ENCODE measurements at places on chromosomes 5 and 9. TPM values are rescaled to one million over a fixed set of nuclear protein-coding genes. Genes with fewer than 3 reads are reported as not detected.
A peak's percentile ranks its signal among the peaks of the same experiment; 100 is the strongest.

DNA sequence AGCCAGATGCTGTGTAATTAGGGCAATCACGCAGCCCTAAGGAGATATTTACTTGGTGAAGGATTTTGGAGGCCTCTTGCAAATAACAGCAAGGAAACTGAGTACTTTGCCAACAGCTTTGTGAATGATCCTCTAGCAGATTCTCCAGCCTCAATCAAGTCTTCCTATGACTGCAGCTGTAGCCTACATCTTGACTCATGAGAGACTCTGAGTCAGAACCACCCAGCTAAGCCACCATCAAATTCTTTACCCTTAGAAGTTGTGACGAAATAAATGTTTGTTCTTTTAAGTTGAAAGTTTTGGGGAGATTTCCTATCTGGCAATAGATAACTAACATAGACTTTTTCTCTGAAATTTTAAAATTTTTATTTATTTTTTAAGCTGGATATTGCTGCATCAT, 237.6 kb upstream of the CCNH start:
- no peak overlapping the region for H3K27ac ChIP-seq
- H3K36me3 ChIP-seq = no peaks in the 10 kb centered on the region
- H3K27me3 ChIP-seq = no peaks in the 10 kb centered on the region
- H3K4me3 ChIP-seq = no peak overlapping the region
- DNase-seq = no peak

DNA sequence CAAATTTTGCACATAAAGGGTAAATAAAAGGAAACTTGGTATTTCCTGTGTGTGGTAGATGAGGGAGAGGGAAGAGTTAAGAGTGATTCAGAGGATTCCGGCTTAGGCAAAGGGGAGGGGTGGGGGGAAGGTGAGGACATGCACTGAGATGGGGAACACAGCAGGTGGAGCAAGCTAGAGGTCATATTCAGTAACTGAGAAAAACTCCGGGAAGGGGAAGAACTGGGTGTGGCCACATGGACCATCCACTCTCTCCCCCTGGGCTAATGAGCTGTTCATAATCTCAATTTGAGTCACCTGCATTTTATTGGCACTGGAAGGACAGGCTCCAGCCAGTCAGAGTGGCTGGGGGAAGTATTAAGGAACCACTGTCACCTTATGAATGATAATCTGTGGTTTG, 45.1 kb upstream of the UGCG start:
- no peak for DNase-seq

GRCh38 chr5:178326374-178326715, 93.7 kb upstream of the PHYKPL start:
- no peak overlapping the region for H3K4me3 ChIP-seq
- no peaks in the 10 kb centered on the region for H3K36me3 ChIP-seq
- no peaks in the 10 kb centered on the region for H3K27me3 ChIP-seq
- no peak overlapping the region for H3K27ac ChIP-seq

- H3K27ac ChIP-seq = no peak overlapping the region
- H3K4me3 ChIP-seq = no peak overlapping the region
- H3K4me1 ChIP-seq = no peaks in the 10 kb centered on the region
- no peaks in the 10 kb centered on the region for H3K27me3 ChIP-seq
Observed at GRCh38 chr5:163607256-163607655, 101.8 kb downstream of the MAT2B start.

DNA sequence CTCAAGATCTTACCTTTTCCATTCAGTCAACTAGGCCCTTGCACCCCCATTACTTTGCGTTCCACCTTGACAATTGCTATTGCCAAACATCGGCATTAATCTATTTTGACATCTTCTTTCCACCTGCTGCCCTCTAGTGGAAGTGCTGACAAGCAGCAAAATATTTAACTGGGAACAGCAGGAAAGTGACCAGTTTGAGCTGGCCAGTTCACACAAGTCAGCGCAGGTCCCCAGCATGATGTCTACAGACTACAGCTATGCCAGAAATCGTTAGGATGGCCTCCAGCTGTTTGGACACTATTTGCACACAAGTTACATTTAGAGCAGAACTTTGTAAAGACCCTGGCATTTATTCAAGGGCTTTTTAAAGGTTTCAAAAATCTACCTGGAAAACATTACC, 160.1 kb downstream of the GHR start:
- no peaks in the 10 kb centered on the region for H3K27me3 ChIP-seq
- H3K4me3 ChIP-seq = no peak overlapping the region
- DNase-seq = peak; percentile 83
- H3K36me3 ChIP-seq = no peaks in the 10 kb centered on the region
- H3K4me1 ChIP-seq = no peaks in the 10 kb centered on the region
- H3K27ac ChIP-seq = no peak overlapping the region

- no peaks in the 10 kb centered on the region for H3K36me3 ChIP-seq
- H3K4me1 ChIP-seq = peaks cover 20% of the 10 kb centered on the region
- no peak for DNase-seq
- H3K4me3 ChIP-seq = no peak overlapping the region
- no peaks in the 10 kb centered on the region for H3K27me3 ChIP-seq
Observed at GRCh38 chr5:59272809-59273427, 620.6 kb downstream of the PDE4D start.

DNA sequence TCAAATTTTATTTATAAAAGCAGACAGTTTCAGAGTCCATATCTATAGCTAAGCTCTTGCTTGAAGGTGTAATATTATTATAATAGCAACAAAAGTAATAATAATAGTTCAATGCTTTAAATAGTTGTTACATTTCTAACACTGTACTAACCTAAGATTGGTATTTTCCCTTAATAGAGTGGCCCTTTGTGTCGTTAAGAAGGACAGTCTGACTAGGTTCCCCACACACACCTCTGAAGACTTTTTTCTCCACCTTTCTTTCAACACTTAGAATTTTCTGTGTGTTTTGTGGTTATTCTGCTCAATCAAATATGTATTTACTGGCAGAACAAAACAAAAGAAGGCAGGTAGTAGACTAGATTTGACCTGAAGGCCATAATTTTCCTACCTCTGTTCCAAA, 223.2 kb upstream of the ACO1 start:
- DNase-seq = no peak
- no peaks in the 10 kb centered on the region for H3K36me3 ChIP-seq
- H3K27ac ChIP-seq = no peak overlapping the region
- no peaks in the 10 kb centered on the region for H3K27me3 ChIP-seq
- H3K4me1 ChIP-seq = no peaks in the 10 kb centered on the region
- H3K4me3 ChIP-seq = no peak overlapping the region

GRCh38 chr5:78586251-78586650, 62.3 kb downstream of the LHFPL2 start:
- no peak for DNase-seq
- no peak overlapping the region for H3K27ac ChIP-seq
- no peaks in the 10 kb centered on the region for H3K36me3 ChIP-seq
- H3K4me1 ChIP-seq = peaks cover 8% of the 10 kb centered on the region
- H3K4me3 ChIP-seq = no peak overlapping the region
- no peaks in the 10 kb centered on the region for H3K27me3 ChIP-seq

DNA sequence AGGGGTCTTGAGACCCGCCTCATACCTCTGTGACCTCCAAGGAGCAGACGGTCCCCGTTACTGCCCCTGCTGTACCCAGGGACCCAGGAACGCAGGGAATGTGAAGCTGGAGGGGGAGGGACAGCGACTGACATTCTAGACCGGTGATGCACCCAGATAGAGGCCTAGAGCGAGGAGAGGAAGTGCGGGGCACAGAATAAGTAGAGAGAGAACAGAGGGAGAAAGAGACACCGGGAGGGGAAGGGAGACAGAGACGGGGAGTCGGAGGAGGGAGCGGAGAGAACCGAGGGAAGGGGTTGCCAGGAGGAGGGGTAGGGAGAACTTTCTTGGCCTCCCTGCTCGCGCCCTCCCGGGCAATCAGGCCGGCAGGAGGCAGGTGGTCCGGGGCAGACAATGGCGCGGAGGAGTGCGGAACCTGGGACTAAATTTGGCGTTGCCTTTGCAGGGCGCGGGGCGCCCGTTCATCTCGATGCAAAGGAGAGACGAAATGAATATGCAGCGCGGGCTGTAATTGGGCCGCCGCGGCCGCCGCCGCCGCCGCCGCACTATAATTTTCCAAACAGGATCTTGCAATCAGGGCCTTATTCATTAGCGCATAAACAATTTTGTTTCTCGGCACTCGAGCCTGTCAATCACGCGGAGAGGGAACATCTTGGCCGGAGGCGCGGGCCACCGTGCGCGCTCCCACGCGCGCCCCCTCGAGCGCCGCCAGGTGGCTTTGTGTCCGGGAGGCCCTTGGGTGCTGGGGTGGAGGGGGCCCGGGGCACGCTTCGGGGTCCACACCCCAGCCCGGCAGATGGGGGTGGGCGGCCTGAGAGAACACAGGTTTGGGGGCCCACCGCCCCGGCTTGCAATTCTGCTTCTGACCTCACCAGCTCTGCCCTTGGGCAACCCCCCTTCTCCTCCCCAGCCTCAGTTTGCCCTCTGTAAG, 33.0 kb downstream of the NDUFA8 start:
- peak; percentile 69 for DNase-seq
- H3K36me3 ChIP-seq = no peaks in the 10 kb centered on the region
- H3K4me1 ChIP-seq = peaks cover 14% of the 10 kb centered on the region
- H3K27me3 ChIP-seq = peaks cover 83% of the 10 kb centered on the region
- peak overlapping the region; percentile 44 for H3K4me3 ChIP-seq
- H3K27ac ChIP-seq = no peak overlapping the region

DNA sequence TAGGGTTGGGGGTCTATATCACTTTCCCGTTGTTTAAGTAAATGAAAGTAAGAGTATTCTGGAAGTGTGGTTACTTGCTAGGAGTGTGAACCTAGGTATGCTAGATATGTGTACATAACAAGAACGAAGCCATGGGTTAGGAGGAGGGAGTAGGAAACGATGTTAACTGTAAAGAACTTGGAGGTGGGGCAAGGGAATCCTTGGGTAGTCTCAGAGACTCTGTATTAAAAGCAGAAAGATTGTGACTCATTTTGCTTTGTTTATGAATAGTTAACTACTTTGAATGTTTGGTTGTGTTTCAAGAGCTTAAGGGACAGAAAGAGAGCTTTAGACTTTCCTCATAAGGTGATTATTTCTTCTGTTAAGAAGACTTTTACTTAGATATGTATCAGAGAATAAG, 59.9 kb downstream of the TMEM252 start:
- H3K27me3 ChIP-seq = peaks cover 93% of the 10 kb centered on the region
- H3K4me1 ChIP-seq = peaks cover 11% of the 10 kb centered on the region
- no peaks in the 10 kb centered on the region for H3K36me3 ChIP-seq
- no peak overlapping the region for H3K27ac ChIP-seq
- H3K4me3 ChIP-seq = no peak overlapping the region

DNA sequence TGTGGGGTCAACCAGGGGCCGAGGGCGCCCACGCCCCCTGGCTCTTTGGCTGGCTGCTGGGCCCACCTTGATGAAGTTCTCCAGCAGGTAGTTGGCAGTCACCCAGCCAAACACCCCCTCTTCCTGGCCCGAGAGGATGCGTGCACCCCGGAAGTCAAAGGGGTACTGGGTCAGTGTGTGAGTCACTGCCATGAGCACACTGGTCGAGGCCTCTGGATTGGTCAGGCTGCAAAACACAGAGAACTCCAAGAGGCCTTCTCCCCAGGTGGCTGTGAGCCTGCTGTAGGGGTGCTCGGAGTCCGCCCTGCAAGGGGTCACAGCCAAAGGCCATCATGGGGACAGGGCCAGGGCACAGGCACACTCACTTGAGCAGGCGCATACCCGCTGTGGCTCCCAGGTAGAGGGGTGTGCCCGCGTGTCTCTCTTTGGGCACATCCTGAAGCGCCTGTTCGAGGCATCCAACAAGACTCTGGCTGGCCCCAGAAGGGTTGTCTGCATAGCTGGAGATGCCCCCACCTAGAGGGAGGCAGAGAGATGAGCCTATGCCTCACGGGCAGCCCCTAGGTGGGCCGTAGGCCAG, 2.6 kb downstream of the ENTPD2 start:
- H3K4me1 ChIP-seq = peaks cover 17% of the 10 kb centered on the region
- no peak for DNase-seq
- no peak overlapping the region for H3K27ac ChIP-seq
- no peak overlapping the region for H3K4me3 ChIP-seq

DNA sequence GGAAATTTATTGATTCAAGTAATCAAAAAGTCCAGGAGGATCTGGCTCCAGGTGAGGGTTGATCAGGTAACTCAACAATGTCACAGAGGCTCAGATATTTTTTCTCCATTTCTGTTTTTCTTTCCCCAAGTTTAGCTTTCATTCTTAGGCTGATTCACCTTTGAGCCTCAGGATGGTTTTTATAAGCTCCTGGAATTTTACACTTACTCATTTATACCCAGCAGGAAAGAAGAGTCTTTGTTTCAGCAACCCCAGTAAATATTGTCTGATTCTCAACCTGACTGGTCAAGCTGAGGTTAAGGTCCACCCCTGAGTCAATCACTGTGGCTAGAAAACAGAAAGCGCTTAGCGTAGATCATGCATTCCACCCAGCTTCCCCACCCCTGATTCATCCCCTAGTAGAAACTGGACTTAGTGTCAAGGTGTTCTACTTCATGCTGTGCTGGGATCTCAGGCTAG, 500.6 kb downstream of the KIF4B start:
- H3K4me3 ChIP-seq = no peak overlapping the region
- H3K4me1 ChIP-seq = peaks cover 9% of the 10 kb centered on the region
- H3K36me3 ChIP-seq = no peaks in the 10 kb centered on the region

GRCh38 chr5:172564188-172564587, 76.9 kb upstream of the NEURL1B start:
- no peak overlapping the region for H3K27ac ChIP-seq
- no peak for DNase-seq
- H3K4me1 ChIP-seq = no peaks in the 10 kb centered on the region
- H3K36me3 ChIP-seq = no peaks in the 10 kb centered on the region
- no peaks in the 10 kb centered on the region for H3K27me3 ChIP-seq

GRCh38 chr5:16736158-16736995, 119.6 kb upstream of the RETREG1 start:
- DNase-seq = peak; percentile 74
- peak overlapping the region; percentile 41 for H3K4me3 ChIP-seq
- H3K27me3 ChIP-seq = no peaks in the 10 kb centered on the region
- peak overlapping the region; percentile 91 for H3K27ac ChIP-seq

DNA sequence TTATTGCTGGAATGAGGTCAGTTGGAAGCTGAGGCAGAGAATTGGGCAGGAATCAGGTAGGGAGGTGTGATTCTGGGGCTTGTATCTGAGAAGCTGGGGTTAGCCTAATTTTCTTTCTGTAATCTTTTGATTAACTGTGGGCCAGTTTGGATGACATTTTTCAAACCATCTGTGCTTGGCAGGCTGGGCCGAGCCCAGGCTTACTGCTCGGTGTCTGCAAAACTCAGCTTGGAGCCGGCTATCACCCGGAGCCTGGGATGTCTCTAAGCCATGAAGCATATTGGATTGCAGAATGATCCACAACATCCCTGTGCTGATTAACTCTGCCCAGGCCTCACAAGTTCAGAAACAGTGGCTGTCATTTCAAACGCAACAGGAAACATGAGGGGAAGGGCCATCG, 26.5 kb downstream of the KCNMB1 start:
- H3K36me3 ChIP-seq = no peaks in the 10 kb centered on the region
- no peaks in the 10 kb centered on the region for H3K27me3 ChIP-seq
- no peak overlapping the region for H3K4me3 ChIP-seq
- no peaks in the 10 kb centered on the region for H3K4me1 ChIP-seq

DNA sequence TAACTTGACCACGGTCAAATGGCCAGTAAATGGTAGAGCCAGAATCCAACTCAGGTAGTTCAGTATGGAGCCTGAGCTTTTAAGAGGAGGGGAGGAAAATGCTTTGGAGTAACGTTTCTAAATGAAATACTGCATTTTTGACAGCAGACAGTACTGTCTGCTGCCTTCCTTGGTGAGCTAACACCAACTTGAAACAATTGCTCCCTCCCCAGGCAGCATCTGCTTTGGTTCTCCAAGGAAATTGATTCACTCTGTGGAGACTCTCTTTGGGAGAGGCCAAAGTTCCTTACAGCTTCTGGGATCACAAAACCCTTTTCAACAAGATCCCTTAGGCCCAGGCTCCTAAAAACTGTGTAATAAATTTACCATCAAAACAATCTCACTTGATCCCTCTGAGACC, 75.2 kb upstream of the SSBP2 start:
- H3K4me1 ChIP-seq = peaks cover 5% of the 10 kb centered on the region
- no peak overlapping the region for H3K4me3 ChIP-seq

ESM1 gene
- total RNA-seq = not detected

HAND1 gene
- not detected for total RNA-seq

SIMC1 gene
- total RNA-seq = 10.9 TPM

ARL14EPL gene
- not detected for total RNA-seq

CCL19 gene
- not detected for total RNA-seq

OR1Q1 gene
- total RNA-seq = not detected

SPINK6 gene
- total RNA-seq = not detected

All from neural progenitor cell (in vitro differentiated cells).